Activated CD4-positive, alpha-beta T cell treated with anti-CD3 and anti-CD28 coated beads, Interleukin-2, amount 50 U/mL, for 24 hours (primary cell): ENCODE measurements at places on chromosomes 13 and 19.

GRCh38 chr19:53958168-53958571 is 4.6 kb upstream of the CACNG8 start:
- no peak for DNase-seq

GRCh38 chr13:87674247-87674738 is 3.1 kb downstream of the SLITRK5 start:
- DNase-seq: no peak

GRCh38 chr13:88144580-88144979 is 473.4 kb downstream of the SLITRK5 start:
- no peak for DNase-seq

DNA sequence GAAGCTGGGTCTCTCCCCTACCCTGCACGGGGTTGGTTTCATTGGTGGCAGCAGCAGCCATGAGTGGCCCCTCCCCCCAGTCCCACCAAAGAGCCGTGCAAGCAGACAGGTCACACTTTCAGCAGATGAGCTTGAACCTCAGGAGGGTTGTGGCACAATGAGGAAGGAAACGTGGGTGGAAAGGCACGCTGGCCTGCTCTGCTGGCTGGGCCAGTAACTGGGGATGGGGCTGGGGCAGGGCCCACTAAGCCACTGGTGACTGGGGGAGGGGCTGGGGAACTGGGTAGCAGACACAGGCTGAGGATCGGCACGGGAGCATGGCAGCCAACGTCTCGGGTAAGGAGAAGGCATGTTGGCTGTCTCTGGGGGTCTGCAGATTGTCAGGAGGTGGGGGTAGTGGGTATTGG is at the start of gene P2RY11:
P2RY11 (plus strand) TSS at position 289 of the 407 bp plus-strand sequence; CDS start at position 318, 29 bp downstream.
- DNase-seq: no peak
